Eye (tissue), 1 donor: ENCODE measurements at places on chromosomes 5 and 9.

GRCh38 chr5:1800472-1801221 lies 560 bp upstream of the NDUFS6 start:
- DNase-seq: peak; percentile 89

- DNase-seq: no peak
Observed at GRCh38 chr5:34550964-34551363, 105.2 kb upstream of the RAI14 start.

DNA sequence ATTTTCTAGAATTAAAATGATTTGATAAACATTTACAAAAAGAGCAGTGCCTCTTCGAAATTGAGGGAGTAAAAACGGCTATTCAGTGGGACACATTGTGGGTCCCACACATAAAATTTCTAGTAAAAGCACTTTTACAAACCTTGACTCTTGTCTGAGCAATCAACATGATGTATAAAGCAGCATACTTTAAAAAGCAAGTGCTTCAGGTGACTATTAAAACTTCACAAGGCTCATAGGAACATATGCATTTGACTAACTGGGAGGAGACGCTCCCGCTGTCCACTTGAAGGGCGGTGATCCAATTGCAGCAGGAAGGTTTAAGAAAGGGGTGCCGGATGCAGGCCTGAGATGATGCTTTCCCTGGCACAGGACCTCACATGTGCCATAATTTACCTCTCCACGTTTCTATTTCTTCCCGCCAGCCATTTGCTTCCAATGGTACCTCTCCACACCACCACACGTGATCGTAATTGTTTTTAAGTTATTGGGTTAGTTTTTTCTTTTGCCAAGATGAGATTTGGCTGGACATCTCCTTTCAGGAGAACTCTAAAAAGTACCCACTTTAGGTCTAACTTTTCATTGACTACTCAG lies 1.8 kb downstream of the MCTP1 start:
- peak; percentile 37 for DNase-seq

- DNase-seq: no peak
Observed at GRCh38 chr9:93948441-93949072, 6.6 kb downstream of the BARX1 start.

- DNase-seq: no peak
Observed at GRCh38 chr5:128708841-128709240, 170.8 kb upstream of the FBN2 start.

- no peak for DNase-seq
Observed at GRCh38 chr5:41157272-41157894, 55.9 kb downstream of the C6 start.

- peak; percentile 37 for DNase-seq
Observed at GRCh38 chr5:92147798-92148197, 764.7 kb upstream of the ARRDC3 start.

GRCh38 chr9:137027369-137028262 lies at the start of gene ABCA2:
Gene ABCA2, minus strand, starts transcription at chr9:137028237. Its CDS starts 97 bp downstream, at chr9:137028140.
- peak; percentile 52 for DNase-seq

DNA sequence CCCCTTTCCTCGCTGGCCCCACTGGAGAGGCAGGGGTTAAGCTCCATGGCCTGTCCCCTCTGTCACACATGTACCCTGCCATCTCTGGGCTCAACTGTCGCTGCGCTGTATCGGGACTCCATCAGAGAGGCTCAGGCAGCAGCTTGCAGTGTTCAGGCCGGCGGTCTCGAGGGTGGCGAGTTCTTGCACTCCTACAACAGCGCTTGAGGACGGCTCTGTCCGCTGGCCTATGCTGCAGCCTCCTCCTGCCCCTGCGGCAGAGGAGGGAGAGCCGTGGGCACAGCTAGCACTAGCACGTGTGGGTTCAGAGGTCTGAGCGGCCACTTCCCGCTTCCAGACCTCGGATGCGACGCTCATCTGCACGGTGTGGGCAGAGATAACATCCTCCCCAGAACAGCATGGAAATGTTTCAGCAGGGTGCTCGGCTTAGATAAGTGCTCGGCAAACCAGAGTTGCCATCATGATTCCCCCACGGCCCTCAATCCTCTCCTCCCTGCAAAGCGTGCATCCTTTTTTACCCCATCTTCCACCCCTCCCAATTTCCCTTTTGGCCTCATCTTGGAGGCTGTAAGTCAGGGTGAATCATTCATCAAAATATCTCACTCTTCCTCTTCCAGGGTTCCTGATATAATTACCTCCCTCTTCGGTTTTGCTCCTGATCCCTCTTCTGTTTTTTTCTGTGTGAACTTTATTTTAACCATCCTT lies 41.9 kb upstream of the FUBP3 start:
- DNase-seq: no peak

DNA sequence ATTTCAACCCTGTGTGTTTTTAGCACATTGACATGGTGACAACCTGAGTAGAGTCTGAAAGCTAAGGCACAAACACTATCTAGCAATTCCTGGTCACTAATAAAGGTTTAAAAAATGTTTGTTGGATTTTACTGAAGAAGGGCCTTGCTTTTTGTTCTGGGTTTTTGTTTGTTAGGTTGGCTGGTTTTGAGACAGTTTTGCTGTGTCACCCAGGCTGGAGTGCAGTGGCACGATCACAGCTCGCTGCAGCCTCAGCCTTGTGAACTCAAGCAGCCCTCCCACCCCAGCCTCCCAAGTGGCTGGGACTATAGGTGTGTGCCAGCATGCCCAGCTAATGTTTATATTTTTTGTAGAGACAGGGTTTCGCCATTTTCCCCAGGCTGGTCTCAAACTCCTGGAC lies 39.0 kb downstream of the PRKACG start:
- DNase-seq: no peak

DNA sequence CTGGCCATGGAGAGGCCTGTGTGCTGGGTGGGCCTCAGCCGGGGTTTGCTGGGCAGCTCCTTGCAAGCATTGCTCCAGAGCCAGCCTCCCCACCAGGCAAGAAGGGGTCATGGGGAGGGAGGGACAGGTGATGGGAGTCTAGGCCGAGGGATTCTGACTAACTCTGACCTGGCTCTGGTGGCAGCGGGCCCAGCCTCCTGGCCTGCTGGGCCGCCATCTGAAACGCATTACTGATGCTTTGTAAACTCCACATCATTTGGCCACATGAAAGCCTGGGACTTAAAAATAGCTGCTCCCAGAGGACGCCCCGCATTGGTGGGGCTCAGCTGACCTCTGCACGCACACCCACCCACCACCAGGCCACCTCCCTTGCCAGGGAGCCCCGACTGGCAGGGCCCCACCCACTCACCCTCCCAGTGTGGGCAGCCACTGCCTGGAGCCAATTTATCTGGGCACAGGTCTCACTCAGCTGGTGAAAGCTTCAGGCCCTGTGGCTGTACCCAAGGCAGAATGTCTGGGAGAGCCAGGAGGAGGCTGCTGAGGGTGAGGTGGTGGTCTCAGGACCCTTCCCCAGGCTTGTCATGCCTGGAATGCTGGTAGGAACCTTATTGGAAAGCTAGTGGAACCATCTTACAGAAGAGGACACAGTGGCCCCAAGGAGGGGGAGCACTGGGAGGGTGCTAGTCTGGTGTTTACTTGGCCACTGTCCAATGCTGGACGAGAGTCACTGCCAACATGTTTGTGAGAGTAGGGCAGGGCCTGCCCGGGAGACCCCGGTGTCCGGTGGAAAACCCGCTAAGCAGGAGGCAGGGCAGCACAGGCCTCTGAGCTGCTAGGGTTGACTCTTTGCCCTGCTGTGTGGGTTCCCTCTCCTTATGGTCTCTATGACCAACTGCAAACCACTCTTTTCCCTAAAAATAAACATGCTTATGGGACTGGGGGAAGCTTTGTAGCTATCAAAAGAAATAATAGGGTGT lies 10.8 kb downstream of the TCF7 start:
- DNase-seq: peak; percentile 46

GRCh38 chr5:51387884-51388275 lies 4.6 kb downstream of the ISL1 start:
- peak; percentile 59 for DNase-seq

GRCh38 chr9:134332841-134333233 lies 6.6 kb downstream of the RXRA start:
- no peak for DNase-seq

DNA sequence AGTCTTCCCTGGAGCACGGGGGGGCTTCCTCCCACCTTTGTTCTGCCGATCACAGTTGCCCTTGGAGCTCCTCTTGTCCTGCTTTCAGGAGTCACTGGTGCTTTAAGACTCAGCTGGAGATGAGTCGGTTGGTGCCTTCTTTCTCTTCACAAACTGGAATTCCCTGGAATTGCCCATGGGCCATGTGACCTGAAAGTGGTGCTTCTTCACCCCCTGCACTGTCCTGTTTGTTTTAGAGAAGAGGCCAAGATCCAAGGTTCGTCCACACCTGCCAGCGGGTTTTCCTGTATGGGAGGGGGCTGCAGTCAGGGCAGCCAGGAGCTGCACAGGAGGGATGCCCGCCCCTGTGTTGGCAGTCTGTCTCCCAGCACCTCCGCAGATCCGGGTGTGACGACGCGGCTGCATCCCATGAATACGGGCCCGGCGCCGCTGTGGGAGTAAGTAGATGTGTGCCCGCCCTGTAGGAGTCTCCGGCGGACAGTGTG lies 9.5 kb upstream of the MRPS2 start:
- no peak for DNase-seq

DNA sequence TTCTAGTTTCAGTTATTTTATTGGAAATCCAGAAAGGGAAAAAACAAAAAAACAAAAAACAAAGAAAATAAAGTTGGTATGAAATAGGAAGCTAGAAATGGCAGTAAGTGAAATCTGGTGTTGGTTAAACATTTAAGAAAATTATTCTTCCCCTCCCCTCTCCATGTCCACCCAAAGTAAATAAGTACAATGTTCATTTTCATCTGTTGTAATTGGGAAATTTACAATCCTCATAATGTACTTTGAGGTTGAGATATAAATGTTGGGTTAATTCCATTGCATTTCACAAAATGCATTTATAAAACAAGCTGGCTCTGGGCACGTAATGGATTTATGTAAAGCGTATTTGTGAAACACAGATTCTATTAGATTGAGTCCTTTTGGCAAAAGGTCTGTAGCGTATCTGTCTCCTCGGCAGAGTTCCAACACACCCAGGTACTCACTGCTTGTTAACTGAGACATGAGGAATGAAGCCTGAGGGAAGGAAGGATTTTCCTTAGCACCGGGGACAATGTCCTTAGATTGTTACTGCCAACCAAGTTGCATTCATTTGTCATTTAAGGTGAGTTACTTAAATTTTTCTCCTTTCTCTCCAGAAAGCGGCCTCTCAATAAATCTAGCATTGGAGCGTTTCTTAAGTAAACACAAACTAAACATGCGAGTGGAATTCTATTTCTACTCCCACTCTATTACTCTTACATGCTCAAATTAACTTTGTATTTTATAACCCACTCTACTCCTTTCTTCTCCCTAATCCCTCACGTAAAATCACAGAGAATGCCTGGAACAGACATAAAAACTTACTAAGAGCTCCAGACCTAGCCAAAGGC lies 912.3 kb upstream of the WWC1 start:
- DNase-seq: no peak

- peak; percentile 50 for DNase-seq
Observed at GRCh38 chr5:96924016-96924443, 11.8 kb upstream of the LNPEP start.
